G401 (cell line): ENCODE measurements at places on chromosomes 7 and 10.
A peak's percentile ranks its signal among the peaks of the same experiment; 100 is the strongest.

- peak; percentile 37 for DNase-seq
These were observed 19.6 kb upstream of the CFAP46 start for GRCh38 chr10:132961787-132962622.

GRCh38 chr10:76632767-76633051, 1004.9 kb downstream of the KCNMA1 start:
- DNase-seq: no peak

DNA sequence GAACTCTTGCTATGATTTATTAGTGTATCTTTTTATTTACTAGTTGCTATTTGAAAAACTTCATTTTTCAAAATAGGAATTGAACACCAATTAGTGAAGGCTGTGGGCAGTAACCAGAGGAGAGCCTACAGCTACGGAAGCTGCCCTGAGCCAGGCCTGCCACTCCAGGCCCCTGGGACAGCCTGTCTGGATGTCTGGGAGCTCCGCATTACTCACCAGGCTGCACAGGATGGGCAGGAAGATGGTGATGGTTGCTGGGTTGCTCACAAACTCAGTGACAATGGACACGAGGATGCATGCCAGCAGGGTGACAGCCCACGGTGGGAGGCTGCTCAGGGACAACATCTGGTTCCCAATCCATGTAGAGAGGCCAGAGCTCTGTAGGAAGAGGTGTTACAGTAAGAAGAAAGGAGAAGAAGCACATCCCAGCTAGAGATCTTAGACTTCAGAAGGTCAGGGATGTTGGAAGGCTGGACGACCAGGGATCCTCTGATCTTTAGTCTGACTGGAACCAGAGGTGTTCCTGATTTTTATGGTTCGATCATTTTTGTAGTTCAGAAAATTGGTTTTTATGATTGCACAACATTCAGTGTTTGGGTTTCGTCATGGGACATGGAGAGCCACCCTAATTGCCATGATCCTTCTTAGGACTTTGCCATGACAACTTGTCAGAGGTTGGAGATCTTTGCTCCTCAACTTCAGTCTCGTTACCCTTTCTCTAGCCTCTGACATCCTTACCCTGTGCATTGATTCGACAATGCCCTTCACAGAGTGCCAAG, 23.2 kb downstream of the STMP1 start:
- DNase-seq: no peak

DNA sequence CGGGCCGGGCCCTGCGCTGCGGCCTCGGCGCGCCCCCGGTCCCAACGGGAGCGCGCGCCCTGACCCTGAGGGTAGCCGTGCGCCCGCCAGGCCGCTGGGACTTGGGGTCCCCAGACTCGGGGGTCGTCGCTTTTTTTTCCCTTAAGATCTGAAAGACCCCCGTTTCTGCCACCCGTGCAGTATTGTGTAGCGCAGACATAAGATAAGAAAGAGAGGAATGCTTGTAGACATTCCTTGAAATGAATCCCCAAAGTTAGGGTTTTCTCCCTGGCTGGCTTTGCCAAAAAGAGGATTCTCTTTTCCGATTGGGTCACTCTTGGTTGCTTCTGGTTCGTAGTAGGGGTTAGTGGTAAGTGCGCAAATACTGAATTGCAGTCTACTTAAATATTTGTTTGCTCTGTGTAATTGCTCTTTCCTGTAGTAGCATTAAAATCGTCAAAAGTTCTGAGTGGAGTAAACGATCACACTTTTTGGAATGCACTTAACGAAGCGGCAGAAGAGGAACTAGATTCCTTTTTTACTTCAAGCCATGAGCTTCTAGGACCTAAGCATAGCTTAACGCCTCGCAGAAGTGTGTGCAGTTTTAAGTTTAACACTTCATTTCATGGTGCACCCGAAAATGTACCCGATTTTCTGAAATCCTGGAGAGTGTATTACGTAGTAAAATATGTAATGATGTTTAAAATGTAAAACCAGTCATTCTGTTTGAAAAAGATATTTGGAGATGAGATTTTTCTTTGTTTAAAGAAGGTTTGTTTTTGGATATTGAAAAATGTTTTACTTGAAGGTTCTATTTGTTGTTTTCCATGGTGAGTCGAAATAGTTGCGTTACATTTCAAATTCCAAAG, 1.3 kb downstream of the CUL1 start:
- DNase-seq: peak; percentile 25

GRCh38 chr7:151254316-151254715, 5.8 kb upstream of the SMARCD3 start:
- no peak for DNase-seq

DNA sequence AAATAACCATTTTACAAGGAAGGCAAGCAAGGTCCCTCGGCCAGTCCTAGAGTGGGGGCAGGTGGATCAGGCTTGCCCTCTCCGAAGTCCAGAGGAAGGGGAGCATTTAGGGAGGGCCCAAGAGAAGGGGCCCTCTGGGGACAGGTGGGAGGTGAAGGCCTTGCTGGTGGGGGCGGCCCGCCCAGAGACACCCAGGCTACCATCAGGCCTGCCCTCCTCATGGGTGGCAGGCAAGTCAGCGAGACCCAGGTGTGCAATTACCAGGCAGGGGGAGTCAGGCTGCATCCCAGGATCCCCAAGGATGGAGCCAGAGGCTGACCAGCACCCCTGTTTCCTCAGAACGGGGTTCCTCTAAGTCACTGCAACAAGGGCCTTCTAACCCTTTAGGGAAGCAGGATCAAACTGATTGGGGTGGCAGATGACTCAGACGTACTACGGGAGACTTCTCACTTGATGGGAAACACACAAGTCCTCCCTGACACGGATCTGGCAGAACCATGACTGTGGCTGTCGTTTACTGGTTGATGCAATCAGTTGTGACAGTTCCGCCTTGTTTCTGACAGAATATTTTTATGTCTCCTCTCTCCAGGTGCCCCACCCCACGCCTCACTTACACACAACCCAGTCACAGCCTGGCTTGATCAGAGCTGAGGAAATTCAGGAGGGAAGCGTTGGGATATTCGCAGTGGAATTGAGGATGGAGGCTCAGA, 8.2 kb downstream of the LOXL4 start:
- no peak for DNase-seq

GRCh38 chr7:6182993-6183392, 89.4 kb downstream of the CYTH3 start:
- no peak for DNase-seq

GRCh38 chr7:159071260-159071659, 73.4 kb downstream of the VIPR2 start:
- DNase-seq: no peak

DNA sequence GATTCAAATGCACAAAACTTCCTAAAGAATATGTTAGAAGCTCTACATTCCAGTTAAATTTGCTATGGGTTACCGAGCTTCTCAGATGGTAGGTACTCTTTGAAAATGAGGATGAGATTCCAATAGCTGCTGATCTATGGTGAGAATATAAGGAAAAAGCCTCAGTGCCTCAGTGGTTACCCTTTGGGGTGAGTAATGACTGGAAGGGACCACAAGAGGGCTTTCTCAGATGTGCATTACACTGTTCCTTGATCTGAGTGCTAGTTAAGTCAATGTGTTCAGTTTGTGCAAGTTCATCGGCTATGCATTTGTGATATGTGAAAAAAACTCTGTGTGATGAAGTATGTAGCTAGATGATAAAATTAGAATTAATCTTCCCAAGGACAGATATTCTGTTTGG, 3.5 kb downstream of the NRCAM start:
- DNase-seq: peak; percentile 39

DNA sequence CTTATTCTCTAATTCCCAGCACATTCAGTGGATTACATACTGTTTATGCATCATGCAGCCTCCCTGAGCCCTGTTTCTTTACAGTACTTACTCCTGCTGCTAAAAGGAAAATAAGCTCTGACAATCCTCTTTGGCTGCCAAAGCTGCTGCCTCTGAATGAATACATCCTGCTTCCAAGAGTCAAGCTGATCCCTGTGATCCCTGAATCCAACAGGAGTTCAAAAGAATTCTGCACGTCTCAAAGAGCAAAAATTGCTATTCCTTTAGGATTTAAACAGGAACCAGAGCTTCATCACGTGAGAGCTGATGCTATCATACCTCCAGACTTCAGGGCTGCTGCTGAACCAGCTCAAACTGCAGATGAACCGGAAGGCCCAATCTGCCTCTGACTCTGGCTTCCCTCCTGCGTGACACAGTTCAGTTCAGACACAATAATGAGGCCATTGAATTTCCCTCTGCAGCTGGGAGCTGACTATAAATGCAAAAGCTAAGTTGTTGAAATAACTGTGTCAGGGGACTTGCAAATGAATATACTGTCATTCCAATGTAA, 851.0 kb upstream of the PHF14 start:
- peak; percentile 46 for DNase-seq

DNA sequence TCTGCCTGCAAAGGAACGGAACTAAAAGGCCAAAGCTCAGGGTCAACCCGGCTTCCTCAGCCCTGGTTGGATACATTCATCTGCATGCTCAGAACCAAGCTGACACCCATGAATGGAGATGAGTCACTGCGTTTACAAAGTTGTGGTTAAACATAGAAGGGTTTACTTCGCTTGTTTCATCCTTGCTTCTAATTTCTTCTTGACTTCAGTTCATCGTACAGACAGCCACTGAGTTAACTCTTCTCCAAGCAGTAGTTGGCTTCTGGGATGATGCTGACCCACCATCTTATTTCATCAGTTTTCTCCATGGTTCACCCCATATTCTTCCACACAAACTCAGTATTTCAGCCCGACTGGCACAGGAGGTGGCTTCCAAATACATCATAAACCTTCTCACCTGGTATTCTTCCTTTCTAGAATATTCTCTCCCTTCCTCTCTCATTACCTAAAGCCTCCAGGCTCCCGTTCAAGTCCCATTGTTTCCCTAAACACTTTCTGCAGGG, 166.3 kb upstream of the RNF32 start:
- no peak for DNase-seq

DNA sequence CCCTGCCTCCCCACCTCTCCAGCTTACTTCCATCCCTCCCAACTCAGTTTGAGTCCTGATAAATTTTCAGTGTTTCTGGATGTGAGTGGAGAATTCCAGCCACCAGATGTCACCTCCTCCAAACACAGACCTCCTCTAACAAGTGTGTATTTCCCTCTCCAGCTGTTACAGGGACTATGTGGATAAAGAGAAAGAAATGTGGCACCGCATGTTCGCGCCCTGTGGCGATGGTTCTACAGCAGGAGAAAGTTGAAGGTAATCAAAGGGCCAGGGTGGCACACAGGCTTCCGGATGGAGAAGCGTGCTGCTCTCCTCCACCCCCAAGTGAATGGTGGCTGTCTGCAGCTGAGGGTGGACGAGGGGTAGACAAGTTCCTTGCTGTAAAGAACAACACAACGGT, 14.7 kb downstream of the FKBP6 start:
- no peak for DNase-seq

GRCh38 chr7:77308792-77309191, 107.4 kb downstream of the GSAP start:
- DNase-seq: no peak

DNA sequence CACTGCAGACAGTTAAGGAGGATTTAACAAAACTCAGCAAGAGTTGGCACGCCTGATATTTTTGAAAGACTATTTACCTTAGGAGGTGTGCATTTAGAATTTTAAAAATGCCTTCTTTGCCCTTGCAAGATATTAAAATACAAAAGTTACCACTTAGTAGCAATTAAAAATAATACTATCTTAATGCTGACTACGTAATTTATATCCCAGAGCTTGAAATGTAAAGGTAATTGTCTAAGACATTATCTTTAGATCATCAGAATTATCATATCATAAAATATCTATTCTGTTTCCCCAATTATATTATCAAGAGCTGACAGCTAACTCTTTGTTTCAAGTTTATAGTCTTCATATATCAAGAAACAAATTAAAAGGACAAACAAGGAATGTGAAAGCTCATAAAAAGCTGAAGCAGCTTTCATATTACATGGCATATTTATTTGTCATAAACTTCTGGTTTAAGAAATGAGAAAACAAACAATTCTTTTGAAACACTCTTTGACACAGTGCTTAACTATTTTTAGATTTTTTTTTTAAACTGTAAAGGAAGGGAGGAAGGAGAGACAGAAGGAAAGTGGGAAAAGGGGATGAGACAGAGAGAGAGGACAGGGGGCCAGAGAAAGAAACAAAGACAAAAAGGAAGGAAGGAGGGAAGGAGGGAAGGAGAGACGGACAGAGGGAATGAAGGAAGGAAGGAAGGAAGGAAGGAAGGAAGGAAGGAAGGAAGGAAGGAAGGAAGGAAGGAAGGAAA, 73.5 kb downstream of the RTKN2 start:
- DNase-seq: no peak

GRCh38 chr7:158018098-158018762, 569.4 kb downstream of the PTPRN2 start:
- DNase-seq: no peak

DNA sequence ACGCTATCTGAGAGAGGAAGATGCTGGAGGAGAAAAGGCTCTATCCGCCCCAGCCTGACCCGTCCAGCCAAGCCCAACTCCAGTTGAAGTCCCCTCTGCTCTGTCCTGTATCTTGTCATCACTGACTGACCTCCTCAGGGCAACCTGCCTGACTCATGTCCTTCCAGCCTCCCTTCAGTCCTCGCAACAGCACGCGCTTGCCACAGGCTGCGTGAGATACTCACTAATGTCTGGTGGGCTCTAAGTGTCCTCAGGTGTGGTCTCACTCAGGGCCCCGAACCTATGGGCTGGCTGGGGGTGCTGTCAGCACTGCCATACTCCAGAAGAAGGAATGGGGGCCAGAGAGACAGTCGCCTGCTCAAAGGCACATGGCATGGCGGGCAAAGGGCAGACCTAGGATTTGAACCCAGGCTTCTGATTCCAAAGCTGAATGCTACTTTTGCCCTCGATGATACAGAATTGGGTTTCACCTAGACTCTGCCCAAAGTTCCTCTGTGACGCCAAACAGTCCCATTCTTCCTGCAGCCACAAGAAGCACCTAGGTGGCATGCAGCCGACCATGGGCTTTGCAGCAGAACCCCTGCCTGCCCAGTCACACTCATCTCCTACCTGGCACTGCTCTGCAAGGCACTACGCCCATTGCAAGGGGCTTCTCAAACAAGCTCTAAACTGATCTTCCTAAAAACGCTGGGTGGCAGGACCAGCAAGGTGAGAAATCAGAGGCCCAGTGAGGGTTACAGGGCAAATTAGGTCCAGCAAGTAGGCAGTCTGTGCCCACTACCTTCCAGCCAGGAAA, 8.5 kb downstream of the FAM53B start:
- DNase-seq: no peak

DNA sequence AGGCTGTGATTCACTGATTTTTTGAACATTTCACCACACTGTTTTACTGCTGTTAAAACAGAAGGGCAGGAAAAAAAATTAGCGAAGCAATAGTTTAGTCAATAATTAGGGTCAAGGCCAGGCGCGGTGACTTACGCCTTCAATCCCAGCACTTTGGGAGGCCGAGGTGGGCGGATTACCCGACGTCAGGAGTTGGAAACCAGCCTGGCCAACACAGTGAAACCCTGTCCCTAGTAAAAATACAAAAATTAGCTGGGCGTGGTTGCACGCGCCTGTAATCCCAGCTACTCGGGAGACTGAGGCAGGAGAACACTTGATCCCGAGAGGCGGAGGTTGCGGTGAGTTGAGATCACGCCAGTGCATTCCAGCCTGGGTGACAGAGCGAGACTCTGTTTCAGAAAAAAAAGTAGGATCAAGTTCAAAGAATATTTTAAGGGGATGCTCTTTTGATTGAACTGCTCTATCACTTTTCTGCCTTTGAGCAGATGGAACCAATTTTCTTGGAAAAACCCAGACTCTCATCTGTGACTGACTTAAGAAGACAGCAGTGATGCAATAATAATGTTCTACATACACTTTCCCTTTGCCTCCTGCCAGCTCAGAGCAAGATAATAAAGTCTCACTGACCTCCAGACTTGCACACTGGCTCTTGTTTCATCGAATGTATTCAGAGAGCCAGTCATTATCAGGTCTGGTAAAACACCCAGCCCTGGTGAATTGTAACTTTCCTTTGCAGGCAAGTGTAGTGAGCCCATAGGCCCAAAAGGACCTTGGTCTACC, 1.6 kb upstream of the PPA1 start:
- no peak for DNase-seq
